ENCODE measurements at places on chromosomes 3 and 15.

DNA sequence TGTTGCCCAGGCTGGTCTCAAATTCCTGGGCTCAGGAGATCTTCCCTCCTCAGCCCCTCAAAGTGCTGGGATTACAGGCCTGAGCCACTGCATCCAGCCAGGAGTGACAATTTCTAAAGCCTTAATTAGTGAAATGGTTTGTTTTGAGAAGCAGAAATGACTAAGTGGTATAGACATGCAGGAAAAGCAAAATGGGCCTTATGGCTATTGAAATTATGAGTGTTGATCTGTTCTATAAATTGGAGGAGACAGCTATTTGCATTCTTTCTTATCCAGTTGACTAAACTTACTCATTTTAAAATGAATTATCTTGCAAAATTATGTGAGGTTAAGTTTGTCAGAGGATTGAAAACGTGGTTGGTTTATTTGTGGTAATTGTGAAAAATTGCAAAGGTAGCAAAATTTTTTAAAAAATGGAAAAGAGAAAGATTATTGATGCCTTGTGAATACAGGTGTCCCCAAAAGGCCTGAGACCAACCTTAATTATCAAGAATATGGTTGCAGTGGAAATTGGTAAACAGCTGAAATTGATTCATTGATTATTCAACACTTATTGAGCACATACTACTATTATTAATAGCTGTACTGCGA is 7.9 kb downstream of the RAP2B start:
- no peak for DNase-seq

- DNase-seq, result no peak
Observed at GRCh38 chr3:141050576-141051442, at the start of gene SPSB4. SPSB4 (plus strand) TSS chr3:141051347; CDS start chr3:141066105, 14,758 bp downstream.

DNA sequence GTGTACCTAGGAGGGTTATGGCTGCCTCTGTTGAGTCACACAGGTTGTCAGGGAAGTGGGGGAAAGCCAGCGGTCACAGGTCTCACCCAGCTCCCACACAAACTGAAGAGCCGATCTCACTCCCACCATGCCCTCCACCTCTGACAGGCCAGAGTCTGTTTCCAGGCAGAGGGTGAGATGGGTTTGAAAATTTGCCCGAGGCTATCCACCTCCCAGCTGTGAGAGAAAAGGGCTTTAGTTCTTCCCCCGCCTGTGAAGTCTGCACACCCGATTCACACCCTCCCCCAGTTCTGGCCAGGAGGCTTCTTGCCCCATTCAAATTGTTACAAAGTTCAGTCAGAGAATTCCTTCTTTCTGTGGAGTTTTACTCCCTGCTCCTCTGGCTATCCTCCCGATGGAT is 446.9 kb downstream of the EDEM1 start:
- no peak for DNase-seq

GRCh38 chr3:43239755-43240154 is 46.6 kb upstream of the SNRK start:
- DNase-seq, result no peak

DNA sequence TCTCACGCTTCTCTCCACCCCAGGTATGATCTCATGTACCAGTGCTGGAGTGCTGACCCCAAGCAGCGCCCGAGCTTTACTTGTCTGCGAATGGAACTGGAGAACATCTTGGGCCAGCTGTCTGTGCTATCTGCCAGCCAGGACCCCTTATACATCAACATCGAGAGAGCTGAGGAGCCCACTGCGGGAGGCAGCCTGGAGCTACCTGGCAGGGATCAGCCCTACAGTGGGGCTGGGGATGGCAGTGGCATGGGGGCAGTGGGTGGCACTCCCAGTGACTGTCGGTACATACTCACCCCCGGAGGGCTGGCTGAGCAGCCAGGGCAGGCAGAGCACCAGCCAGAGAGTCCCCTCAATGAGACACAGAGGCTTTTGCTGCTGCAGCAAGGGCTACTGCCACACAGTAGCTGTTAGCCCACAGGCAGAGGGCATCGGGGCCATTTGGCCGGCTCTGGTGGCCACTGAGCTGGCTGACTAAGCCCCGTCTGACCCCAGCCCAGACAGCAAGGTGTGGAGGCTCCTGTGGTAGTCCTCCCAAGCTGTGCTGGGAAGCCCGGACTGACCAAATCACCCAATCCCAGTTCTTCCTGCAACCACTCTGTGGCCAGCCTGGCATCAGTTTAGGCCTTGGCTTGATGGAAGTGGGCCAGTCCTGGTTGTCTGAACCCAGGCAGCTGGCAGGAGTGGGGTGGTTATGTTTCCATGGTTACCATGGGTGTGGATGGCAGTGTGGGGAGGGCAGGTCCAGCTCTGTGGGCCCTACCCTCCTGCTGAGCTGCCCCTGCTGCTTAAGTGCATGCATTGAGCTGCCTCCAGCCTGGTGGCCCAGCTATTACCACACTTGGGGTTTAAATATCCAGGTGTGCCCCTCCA is 19.1 kb downstream of the TYRO3 start:
- DNase-seq, result no peak

DNA sequence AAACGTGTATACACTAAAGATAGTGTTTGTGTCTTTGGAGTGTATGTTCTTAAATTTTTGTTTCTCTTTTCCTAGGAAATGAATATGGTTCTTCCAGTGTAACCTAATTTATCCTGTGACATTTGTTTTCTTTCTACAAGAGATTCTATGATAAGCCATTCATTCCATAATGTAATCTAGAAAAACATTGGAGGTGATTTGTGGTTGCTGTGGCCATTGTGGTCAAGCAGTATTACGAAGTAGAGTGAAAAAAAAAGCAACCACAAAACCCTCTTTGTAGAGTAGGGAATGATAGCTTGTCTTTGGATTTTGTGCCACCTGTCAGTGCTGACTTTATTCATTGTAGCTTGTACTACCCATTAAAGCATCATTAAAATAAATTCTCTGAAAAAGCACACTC is 1209.6 kb downstream of the ZPLD1 start:
- no peak for DNase-seq

DNA sequence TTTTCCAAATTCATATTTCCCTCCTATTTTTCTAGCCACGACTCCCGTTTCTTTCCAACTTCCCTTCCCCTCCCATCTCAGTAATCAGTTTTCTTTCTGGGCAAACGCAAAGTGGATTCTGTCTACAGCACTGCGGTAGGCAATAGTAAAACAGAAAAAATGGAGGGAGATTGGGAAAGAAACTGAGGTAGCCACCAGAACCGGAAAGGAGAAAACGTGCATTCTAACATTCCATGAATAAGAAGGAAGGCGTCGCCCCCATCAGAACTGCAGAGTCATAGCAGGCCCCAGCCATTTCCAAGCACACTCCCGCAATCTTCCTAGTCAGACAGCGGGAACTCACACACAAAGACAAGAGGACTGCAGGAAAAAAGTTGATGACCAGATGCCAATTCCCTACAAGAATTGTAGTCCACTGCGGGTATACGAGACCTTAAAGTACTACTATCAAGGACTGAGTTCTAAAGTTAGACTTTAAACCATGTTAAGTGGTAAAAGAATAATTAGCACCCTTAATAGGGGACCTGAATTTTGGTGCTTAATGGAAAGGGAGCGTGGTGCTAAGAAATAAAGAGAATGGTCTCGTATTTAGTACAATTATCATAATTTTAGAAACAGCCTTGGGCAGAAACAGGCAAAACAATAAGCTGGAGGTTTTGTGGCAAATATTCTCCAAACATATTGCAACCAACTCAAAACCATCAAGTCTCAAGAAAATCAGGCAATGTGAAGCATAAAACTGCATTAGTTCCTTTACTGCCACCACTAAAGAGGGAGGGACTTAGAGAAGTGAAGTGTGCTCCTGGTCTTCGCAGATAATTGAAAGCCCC is 1.4 kb downstream of the PFN2 start:
- DNase-seq, result no peak

GRCh38 chr15:80485370-80486164 is 81.4 kb downstream of the ARNT2 start:
- no peak for DNase-seq

GRCh38 chr15:35466476-35466875 is 79.5 kb downstream of the DPH6 start:
- no peak for DNase-seq

Measured in activated T-helper 9 cell treated with anti-CD3 and anti-CD28 coated beads, Interleukin-2, amount 50 U/mL, for 16 hours (primary cell).